ENCODE measurements at places on chromosomes 5 and 9.

- DNase-seq = peak; percentile 98
These were observed 74.2 kb downstream of the SHB start for GRCh38 chr9:37994639-37995347.

DNA sequence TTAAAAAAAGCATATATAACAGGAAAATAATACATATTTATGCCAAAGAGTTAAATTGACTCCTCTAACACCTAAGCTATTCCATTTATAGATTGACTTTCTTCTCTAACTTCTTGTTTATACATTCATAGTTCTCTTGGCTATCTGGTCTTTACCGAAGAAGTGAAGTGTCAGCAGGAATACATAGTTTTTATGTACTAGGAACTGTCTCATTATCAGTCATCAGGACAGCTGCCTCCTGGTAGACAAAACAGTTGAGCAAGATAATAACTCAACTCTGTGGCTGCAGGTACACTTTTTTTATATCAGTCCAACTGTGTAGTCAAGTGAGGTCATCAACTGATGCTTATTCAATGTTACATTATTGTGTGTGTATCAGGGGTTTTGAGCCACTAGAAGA, 1436.0 kb upstream of the NUDT12 start:
- no peak for DNase-seq

DNA sequence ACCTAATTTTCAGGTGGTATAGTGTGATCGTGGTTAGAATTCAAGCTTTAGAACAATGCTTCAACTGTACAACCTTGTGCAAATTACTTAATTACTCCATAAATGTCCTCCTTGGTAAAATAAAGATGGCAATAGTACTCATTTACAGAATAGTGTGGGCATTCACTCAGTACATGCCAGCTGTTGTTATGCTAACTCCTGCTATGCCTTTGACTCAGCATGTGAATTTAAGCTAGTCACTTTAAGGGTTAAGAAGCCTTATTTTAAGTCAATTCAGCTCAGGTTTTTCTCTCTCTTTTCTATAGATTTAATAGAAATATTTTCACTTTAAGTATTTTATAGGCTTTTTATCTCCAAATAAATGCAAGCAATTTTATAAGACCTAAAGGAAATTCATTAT, 335.6 kb upstream of the ITGA1 start:
- no peak for DNase-seq

DNA sequence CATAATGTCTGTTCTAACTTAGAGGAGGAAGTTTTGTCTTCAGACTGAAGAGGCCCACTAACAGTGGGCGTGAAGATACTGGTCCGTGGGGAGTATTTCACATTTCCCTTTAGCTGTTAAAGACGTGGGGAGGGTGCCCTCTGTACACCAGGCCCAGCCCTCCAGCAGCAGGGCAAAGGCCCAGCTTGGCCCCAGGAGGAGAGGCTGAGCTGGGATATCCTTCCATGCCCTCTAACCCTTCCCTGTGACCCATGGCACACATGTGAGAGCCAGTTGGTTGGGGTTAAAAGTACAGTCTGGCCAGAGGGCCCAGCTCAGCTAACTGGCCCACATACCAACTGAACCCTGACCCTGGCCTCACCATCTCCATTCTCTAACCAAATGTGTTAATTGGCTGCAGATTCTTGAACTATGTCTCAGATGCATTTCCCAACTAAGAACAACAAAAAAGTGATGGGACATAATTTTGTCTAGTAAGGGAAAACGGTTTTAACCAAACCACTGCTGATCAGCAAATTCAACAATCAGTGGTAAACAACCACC, 74.4 kb downstream of the LHFPL2 start:
- DNase-seq = no peak

GRCh38 chr5:165871291-165871690, 2365.9 kb downstream of the MAT2B start:
- DNase-seq = no peak

All from putamen (tissue), 1 donor.